Activated CD4-positive, alpha-beta T cell treated with anti-CD3 and anti-CD28 coated beads, Interleukin-2, Interleukin-4, amounts not matched to agents 100 ng/mL and 50 ng/mL, durations not matched to agents 16 hours and 8 hours (primary cell): ENCODE measurements at places on chromosomes 5 and 9.

- DNase-seq: peak; percentile 64
Observed at GRCh38 chr5:35815089-35815936, 41.4 kb upstream of the IL7R start.

DNA sequence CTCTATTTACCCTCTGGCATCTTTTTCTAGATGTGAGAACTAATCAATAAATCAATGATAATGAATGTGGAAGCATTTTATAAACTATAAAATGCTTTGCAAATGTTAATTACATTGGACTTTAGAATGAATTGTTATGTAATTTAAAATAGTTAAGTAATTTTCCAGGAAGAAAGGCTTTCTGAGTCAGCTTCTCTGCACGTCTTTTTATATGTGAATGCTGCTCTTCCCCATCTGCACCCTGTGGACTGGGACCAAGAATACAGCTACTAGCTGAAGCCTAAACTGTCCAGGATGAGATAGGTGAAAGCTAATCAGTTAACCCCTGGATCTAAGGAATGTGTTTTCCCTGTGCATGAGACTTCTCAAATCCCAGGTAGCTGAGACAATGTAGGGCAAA lies 292.9 kb downstream of the NR3C1 start:
- no peak for DNase-seq

DNA sequence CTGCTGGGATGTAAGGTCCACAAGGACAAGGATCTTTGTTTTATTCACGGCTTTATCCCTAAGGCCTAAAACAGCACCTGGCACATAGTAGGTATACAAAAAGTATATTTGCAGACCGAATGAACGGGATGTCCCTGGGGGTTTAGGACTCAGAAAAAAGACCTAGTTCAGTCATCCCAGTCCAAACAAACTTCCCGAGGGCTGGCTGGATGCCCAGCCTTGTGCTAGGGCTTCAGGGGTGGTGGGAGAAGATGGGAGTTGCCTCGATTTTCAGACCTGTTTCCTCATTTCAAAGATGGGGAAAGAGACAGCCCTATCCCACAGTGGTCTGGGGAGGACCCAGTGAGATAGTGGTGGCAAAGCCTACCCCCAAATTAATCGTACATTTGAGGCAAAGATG lies 3.0 kb upstream of the PROB1 start:
- DNase-seq: no peak

GRCh38 chr5:59126016-59126707 lies 543.3 kb downstream of the RAB3C start:
- DNase-seq: no peak

DNA sequence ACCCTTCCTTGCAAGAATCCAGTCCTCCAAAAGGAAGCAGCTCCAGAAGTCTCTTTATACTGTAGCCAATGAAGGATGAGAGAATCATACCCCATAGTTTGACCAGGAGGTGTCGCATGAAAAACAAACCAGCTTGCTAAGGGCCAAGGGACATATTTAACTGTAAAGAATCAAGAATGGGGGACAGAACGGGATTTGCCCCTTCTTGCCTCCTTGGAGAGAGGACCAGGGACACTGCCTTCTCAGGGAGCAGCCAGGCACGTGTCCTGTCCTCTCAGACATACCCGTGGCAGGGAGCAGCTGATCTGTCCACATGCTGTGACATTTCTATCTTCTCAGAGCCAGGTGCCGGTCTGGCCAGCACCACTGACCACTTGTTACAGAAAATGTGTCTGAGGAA lies 11.7 kb downstream of the PRUNE2 start:
- no peak for DNase-seq

GRCh38 chr5:180915924-180916323 lies 17.0 kb downstream of the BTNL8 start:
- DNase-seq: no peak

DNA sequence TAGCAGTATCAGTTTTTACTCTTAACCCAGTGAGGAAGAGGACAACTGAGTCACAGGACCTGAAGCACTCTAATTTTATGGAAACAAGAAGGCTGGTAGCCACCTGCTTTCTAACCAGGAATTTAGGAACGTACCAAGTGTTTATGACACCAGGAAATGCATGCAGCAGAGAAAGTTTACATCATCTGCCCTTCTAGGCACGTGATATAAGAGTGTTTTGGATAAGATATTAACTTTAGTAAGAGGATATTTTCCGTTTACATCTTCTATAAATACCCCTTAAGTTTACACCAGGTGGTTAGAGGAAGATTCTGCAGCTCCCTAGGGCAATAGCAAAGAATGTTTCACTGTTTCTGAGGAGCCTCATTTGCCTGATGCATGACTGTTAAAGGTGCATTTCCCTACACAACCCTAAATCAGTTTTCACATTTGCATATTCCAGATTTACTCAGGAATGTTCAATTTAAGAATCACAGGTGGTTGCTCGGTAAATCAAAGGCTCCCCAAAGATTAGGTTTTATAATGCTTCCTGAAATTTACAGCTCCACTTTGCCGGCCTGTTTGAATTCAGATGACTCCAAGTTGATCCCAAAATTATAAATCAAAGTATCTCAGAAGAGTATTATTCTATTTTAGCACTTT lies 1.8 kb downstream of the TSC1 start:
- no peak for DNase-seq

- no peak for DNase-seq
Observed at GRCh38 chr5:179700401-179700918, 1.7 kb downstream of the CANX start.

GRCh38 chr9:16553869-16554540 lies 316.5 kb downstream of the BNC2 start:
- DNase-seq: no peak

- no peak for DNase-seq
Observed at GRCh38 chr5:172636279-172637050, 4.6 kb upstream of the NEURL1B start.

GRCh38 chr5:1543398-1544293 lies 19.9 kb upstream of the LPCAT1 start:
- DNase-seq: no peak

GRCh38 chr5:132663771-132664695 lies 6.1 kb downstream of the IL13 start:
- no peak for DNase-seq

GRCh38 chr5:169851321-169851850 lies 128.9 kb downstream of the INSYN2B start:
- DNase-seq: no peak

- DNase-seq: peak; percentile 64
Observed at GRCh38 chr9:14670718-14671117, 22.5 kb downstream of the ZDHHC21 start.

GRCh38 chr9:106920091-106920490 lies 57.1 kb downstream of the ZNF462 start:
- DNase-seq: no peak

GRCh38 chr9:79477955-79478771 lies 93.6 kb upstream of the TLE4 start:
- peak; percentile 2 for DNase-seq

DNA sequence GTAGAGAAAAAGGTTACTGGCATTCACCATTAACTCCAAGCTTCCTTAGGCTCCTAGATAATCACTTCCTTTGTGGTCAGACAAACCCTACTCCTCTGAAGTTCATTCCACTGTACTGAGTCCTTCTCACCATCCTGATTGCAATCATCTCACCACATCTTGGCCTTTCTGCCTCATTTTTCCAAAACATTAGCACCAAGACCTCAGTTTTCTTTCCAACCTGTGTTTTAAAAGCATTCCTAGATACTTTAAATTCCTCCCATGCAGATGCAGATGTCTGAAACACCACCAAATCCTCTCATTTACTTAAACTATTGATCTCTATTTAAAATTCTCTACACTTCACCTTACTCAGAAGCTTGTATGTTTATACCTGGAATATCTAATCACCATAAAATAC lies 961.3 kb upstream of the CTNND2 start:
- no peak for DNase-seq

DNA sequence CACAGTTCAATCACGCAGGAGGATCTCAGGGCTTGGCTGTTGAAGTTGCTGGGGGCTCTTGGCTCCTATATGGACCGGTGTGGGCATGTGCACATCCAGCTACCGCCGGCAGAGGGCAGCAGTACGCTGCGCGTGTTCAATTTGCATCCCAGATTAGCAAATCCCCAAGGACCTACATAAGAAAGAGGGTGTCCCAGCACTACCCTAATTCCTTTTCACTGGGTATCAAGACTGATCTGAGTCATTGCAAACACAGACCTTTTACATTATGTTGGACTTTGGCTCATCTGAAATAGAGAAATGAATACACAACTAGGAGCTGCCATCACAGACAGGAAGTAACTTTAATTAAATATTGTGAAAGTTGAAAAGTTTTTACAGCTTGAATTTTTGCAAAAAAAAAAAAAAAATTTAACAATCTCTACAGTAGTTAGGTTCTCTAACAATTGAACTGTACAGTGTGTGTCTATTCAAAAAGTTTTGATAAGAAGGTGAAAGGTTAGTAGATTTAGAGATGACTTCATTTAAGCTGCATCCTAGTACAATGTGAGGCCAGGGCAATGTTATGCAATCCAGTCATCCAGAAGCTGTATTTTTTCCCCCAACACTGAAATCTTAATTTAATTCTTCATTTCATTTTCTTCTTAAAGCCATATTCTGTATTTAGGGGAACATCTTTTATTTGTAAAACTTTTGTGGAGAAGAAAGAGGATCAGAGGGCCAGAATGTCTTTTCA lies 404.0 kb downstream of the EBF1 start:
- DNase-seq: peak; percentile 65

DNA sequence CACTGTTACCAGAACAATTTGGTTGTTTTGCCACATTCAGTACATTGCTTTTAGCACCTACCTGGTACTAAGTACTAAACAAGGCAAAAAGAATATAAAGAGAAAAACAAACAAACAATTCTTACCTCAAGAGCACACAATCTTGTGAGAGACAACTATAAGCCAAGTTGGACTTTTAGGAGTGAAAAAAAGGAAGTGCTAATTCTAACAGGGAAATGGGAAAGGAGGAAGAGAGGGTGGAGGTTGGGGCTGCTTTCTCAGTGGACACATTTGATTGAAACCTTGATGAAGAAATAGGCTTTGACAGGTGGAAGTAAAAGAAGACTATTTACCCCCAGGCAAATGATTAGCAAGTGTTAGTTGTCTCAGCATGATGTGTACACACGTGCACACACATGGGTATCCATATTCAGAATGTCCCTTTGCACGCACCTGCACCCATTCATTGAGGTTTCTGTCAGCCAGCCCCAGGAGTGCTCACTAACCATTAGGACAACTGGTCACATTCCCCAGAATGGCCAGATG lies 302.6 kb downstream of the ACTL7B start:
- no peak for DNase-seq

DNA sequence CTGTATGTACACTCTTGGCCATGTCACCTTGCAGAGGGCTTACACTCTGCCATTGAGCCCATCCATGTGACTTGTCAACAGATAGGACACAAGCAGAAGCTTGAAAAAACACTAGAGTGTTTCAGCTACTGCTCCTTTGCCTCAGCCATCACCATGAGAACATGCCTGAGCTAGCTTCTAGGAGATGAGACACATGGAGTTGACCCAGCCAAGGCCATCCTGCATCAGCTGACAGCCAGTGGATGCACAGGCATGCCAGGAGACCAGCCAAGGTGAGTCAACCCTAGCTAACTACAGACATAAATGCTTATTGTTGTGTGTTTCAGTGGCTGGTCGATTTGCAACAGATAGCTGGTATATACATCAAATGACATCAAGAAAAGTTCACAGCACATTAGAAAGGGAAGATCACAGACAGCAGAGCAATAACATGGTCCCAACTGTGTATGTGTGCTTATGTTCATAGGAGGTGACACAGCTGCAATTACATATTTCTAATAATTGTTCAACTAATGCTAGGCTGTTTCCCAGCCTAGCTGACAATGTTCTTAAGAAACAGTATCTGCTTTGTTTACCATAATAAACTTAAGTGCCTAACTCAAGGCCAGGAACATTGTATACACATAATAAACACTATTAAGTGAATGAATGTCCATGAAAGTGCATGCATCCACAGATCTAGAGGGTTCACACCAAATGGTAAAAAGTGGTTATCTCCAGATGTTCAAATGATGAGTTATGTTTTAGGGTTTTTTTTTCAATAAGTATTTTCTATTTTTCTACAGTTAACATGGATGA lies 105.7 kb downstream of the SPOCK1 start:
- no peak for DNase-seq

DNA sequence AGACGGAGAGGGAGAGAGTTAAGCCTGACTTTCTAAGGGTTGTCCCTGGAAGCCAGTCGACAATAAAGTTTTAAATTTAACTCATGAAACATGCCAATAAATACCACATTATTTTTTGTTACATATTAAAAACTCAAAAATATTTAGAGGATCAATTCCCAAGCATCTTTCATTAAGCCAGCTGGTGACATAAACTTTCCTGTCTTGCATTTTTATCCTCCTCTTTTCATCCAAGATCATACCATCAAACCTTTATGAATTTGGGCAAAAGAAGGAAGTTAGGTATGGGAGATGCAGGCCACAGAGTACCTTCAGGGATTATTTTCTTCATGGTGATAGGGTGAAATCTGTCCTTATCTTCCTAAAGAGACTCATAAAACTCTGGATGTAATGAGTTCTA lies 178.3 kb upstream of the FBXL17 start:
- DNase-seq: no peak

DNA sequence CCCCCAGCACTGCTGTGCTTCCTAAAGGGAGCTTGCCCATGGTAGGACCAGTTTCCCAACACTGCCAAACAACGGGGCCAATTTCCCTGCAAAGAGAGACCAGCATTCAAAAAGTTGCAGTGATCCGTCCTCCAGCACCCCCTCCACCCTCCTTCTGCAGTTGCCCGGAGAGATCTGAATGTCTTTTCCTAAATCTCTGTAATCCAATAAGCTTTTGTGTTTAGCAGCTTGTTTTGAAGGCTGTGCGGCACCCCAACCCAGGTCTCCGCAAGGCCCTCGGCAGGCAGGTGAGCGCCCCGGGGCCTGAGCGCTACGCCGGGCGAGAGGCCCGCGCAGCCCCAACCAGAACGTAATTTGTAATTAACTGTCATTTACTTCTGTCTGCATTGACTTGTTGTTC lies 366.9 kb upstream of the IRX2 start:
- no peak for DNase-seq

DNA sequence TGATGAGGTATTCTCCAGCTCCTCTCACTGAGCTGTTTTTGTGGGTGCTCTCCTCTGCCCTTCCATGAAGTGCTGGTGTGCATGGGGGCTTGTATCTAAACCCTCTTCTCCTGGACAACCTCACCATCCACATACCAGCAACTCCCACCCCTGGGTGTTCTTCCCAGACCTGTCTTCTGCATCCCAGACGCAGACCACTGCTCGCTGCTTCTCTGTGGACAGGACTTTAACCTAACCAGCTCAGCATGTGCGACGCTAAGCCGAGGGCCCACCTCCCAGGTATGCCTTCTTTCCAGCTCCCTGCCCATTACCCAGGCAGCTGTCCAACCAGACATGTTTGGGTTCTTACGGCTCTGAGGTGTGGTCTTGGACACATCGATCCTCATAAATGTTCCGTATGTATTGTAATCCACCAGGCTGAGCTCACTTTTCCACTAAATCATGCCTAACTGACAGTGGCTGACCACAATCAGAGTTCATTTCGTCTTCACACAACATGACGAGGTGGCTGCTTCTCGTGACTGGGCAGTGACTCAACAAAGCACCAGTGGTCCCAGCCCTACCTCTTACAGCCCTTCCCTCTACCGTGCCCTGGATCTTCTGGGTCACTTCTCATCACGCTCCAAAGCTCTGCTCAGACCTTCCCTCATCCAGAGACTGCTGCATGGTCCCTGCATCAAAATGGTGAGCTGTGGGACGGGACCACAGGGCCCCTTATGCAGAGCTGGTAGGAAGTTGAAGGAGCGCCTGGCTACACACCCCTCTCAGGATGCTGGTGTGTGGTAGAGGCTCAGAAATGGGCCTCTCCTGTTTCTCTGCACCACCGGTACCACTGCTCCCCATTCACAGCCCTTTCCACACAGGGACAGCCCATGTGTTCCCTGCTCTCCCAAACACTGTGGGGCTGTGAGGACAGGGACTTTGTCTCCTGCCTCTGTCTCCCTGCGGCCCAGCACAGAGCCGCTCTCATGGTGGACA lies 9.6 kb upstream of the PTGES2 start:
- no peak for DNase-seq
